ENCODE measurements at places on chromosomes 3 and 15.

- no peak for DNase-seq
Observed at GRCh38 chr3:24367664-24368264, 126.9 kb downstream of the THRB start.

GRCh38 chr3:122892118-122892960 is 97.5 kb downstream of the SLC49A4 start:
- no peak for DNase-seq

DNA sequence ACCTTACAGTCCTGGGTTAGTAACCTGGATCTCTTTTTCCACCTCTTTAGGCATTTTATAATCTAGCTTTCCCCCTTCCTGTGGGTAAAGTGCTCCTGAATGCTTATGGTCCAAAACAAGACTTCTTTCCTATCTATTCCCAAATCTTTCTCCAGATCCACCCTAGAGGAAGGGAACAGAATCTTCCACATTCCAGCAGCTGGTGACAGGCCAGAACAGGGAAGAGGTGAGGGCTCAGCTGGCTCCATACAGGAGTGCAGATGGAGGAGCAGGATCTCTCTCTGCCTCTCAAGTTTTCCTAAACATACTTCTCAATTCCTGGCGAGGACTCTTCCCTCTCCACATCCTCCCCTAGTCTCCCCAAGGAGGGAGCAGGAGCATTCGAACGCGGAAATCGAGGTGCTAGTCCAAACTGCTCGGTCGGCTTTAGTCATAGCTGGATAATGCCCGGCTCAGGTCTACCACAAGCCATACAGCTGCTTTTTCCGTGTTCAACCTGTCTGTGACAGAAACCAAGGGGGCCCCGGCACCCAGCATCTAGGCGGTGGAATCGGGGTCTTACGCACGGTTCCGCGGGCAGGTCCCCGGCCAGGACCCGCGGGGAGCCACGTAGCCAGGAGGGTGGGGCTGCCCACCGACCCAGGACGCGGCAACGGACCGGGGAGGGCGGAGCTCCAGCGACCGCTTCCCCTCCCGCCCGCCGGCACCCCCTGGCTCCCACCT is 4.0 kb downstream of the RASSF1 start:
- DNase-seq: peak; percentile 77

DNA sequence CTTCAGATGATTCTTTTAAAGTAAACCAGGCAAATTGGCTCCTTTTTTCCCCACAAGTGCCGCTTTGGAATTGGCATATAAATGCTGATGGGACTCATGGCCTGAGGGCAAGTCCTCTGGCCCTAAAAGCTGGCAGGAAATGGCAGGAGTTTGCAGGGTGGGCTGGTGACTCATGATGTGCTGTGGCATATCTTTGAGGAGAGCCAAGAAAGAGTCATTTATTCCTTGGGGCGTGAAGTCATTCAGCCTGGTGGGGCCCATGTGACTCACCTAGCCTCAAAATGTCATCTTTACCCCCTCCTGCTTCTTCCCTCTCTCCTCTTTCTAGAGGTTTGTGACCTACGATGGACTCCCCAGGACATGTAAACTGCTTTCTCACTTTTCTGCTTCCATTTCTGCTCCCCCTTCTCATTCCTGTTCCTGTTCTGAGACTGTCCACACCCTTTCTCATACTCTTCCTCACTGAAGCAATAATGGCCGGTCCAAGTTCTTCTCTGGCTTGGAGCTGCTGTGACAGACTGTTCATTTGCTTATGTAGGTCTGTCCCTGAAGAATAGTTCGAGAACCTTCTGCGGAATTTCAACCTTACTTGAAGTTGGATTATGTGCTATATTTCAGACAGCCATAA is 326.1 kb downstream of the SATB1 start:
- DNase-seq: peak; percentile 72

GRCh38 chr3:123122057-123122456 is 55.2 kb downstream of the PDIA5 start:
- no peak for DNase-seq

- DNase-seq: peak; percentile 72
Observed at GRCh38 chr3:9951962-9952805, at the start of gene PRRT3. TSS of gene PRRT3 (minus strand) at chr3:9952408. CDS start at chr3:9950115, 2,293 bp downstream.

DNA sequence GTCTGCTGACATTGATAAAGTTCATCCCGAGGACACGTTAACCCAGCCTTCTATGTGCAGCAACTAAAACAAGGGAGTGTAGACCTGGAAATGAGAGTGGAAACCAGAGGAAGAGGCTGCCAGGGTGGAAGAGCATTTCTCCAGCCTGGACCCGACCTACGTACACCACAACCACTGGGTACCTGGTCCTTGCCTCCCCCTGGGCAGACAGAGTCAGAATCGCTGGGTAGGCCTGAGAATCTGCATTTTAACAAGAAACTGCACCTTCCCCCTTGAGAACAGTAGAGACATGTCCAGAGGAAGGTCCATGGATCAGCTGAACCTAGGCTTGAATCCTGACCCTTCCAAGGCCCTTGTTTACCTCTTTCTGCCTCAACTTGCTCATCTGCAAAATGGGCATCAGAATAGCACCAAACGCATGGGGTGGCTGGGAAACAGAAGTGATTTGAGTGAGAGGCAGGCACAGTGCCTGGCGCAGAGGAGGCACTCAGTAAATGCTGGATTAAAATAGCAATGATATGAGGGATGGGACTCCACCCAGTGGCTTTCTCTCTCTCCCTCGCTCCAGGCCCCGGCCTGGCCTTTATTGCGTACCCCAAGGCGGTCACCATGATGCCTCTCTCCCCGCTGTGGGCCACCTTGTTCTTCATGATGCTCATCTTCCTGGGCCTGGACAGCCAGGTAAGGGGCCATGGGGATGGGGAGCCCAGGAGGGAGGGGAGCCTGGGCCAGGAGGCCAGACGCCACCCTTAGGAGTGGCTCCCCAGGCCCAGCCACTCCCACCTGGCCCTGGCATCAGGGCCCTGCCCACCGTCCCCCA is 66.9 kb upstream of the SLC6A1 start:
- DNase-seq: no peak

DNA sequence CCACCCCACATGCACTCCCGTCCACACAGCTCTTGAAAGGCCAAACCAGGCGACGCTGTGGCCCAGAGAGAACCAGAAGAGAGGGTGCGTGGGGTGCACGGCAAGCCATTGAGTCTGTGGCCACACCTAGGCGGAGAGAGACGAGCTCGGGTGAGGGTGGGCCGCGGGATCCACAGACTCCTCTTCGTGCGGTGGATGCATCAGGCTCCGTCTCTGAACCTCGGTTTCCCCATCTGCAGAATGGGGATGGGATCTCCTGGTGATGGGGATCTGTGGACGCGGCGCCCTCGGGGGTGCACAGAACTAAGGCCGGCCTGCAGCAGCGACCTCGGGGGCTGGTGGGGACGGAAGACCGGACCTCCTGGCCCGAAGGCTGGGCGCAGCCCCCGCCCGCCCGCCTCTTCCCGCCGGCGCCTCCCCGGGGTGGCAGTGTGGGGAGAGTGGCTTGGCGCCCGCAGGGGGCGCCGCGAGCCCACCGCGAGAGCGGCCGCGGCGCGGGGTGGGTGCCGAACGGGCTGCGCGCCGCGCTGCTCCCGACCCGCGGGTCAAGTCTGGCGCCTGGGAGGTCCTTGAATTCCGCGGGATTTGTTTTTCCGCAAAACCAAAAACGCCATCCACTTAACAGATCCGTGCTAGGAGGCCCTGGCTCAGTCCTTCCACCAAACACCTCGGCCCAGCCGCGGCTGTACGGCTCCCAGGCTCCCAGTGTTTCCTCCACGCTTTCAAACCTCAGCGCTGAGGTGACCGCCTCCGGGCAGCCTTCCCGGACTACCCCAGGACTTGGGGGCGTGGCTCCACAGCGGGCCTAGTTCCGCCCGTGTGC is 13.2 kb upstream of the ADPGK start:
- DNase-seq: peak; percentile 65

GRCh38 chr3:109963831-109964230 is 626.5 kb upstream of the DPPA4 start:
- no peak for DNase-seq

GRCh38 chr3:138472141-138472825 is 37.9 kb downstream of the ESYT3 start:
- no peak for DNase-seq

DNA sequence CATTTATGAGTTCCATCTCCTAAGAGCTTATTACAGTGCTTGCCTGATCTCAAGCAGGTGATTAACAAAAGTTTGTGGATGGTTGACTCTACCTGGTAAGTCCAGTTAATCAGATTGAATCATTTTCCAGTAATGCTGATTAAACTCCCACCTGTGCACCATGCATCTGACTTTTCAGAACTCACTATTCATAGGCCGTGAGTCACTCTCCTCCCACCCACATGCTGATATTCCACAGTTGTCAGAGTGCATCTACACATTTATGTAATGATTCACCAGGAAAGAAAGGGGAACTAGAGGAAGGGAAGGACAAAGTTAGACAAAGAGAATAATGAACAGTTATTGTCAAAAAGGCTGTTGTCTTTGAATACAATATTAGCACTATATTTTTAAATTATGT is 106.2 kb upstream of the UBE3A start:
- DNase-seq: no peak

GRCh38 chr3:30286007-30286669 is 320.3 kb upstream of the TGFBR2 start:
- DNase-seq: peak; percentile 52

GRCh38 chr3:158443632-158444031 is 127.4 kb upstream of the MLF1 start:
- DNase-seq: peak; percentile 10

GRCh38 chr3:62149962-62150361 is 223.4 kb downstream of the FEZF2 start:
- no peak for DNase-seq

- DNase-seq: no peak
Observed at GRCh38 chr3:141740349-141740748, 2.3 kb downstream of the RNF7 start.

DNA sequence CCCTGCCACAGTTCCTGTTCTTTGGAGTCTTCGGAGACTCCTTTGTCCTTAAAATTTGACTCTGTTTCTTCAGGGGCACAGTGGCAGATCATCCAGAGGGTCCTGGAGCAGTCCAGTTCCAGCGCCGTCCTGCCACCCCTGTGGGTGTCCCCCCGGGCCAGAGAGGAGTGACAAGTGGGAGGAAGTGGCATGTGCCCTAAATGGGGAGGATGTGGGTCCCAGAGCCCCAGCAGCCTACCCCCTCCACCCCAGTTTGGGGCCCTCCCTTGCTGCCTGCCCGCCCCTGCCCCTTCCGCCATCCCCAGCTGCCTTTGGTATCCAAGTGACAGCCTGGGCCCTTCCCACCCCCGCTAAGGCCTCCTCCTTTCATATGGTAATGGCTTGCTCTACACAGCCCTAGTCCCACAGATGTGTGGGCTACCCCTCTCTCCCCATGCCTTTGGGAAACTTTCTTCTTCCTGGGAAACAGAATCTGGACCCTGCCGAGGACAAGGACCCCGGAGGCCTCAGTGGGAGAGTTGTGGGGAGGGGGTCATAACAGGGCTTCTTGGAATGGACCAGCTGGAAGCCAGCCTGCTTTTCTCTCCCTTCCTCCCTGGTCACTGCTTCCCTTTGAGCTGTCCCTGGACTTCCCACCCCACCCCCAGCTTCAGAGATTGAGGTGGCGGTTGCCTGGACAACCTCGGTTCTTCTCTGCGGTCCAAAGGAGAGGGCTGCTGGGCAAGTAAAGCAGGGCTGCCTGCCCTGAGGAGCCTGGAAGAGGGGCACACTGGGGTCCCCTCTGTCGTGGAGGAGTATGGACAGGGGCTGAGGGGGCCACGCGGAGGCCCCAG is 43.2 kb downstream of the KLHL25 start:
- DNase-seq: no peak

- no peak for DNase-seq
Observed at GRCh38 chr3:194287374-194287773, 63.8 kb downstream of the CPN2 start.

DNA sequence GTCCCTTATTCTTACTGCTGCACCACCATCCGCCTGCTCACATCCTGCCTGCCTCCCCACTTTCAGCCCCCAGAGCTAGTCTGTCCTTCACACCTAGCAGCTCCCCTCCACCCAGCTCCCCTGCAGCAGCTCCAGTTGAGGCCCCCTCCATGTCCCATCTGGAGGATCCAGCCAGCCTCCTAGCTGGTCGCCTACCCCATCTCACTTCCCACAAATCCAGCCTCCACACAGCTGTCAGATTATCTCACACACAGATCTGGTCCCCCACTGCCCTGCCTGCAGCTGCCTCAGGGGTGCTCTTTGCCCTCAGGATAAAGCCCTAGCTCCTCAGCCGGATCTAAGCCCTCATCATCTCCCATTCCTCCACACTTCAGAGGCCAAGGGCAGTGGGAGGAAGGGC is 8.8 kb upstream of the SEMA7A start:
- DNase-seq: no peak

- DNase-seq: no peak
Observed at GRCh38 chr3:37504583-37505357, 330.4 kb upstream of the LRRFIP2 start.

- DNase-seq: no peak
Observed at GRCh38 chr3:189236352-189236751, 64.6 kb downstream of the TPRG1 start.

DNA sequence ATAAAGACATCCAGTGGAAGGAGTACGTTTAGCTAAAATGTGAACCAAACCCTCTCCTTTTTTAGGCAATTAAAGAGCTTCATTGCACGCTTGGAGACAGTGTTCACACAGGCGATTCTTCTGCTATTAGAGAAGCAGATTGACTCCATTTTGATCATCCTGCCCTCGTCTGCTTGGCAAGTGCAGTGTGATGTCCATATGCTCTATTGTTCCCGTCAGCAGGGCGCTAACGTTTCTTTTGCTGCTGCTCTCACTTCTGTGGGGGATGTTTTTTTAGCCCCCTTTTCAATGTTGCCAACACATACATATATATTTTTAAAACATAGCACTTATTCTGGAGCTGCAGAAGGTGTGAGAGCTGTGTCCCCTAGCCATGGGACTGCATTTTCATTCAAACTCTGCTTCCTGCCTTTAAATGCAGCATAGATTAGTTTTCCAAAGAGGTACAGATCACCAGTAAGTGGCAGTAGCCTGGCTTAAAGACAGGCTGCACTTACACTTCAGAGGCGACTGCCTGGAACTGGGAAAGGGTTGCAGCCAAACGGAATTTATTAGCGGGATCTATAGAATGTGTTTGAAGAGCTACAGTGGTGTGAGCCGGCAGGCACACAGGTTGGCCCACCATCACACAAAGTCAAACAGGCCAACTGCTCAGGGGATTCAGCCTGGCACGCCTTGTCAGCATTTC is 292.6 kb upstream of the DPH6 start:
- DNase-seq: no peak

DNA sequence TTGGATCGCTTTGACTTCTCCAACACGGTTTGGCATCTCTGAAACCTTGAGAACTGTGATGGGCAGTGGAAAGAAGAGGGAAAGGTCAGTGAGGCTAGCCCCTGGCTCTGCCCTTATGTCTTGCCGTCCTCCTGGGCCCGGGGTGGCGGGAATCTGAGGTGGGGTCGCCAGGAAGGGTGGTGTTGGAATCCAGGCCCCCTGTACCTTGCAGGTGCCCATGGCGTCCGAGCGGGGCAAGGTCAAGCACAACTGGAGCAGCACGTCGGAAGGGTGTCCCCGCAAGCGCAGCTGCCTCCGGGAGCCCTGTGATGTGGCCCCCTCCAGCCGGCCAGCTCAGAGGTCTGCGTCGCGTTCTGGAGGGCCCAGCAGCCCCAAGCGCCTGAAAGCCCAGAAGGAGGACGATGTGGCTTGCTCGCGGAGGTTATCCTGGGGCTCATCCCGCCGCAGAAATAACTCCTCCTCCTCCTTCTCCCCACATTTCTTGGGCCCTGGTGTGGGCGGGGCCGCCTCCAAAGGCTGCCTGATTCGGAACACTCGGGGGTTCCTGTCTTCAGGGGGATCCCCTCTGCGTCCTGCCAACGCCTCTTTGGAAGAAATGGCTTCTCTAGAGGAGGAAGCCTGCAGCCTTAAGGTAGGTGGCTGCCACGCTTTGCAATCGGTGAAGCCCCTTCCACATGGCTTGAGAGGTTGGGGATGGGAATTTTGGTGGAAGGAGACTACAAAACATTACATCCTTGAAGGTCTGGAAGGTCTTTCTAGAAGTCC is 907 bp downstream of the TATDN2 start:
- DNase-seq: peak; percentile 57

Measured in activated T-cell treated with anti-CD3 and anti-CD28 coated beads, Interleukin-2, amount 50 U/mL, for 72 hours (primary cell).